ENCODE measurements at places on chromosomes 5 and 9.

DNA sequence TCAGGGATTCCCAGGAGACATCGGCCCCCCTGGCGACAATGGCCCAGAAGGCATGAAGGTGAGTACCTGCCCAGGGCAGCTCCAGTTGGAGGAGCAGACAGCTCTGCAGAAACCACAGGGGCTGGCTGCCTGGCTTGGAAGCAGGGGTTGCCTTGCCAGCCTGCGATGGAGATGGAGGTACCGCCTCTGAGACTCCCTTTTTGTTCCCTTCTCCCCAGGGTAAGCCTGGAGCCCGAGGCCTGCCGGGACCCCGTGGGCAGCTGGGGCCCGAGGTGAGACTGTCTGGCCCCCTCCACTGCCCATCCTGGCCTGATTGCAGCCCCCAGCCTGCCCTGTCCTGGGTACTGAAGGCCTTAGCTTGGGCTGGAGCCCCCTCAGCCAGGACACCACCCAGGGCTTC, 82.7 kb upstream of the ORM1 start:
- DNase-seq, result no peak

- no peak for DNase-seq
Measured at GRCh38 chr9:87592554-87593358, 95.1 kb downstream of the DAPK1 start.

GRCh38 chr9:127128341-127129072, 6.1 kb upstream of the ANGPTL2 start:
- no peak for DNase-seq

DNA sequence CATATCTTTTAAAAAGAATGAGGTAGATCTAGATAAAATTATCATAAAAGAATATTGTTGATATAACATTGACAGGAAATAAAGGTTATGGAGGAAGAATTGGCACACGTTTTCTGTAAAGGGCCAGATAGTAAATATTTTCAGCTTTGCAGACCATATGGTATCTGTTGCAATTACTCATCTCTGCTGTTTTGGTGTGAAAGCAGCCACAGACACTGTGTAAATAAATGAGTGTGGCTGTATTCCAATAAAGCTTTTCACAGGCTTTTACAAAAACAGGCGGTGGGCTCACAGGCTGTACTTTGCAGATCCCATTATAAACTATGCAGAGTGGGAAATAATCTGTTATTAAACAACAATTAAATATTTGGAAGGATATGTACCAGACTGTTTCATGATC, 87.4 kb downstream of the SGCD start:
- DNase-seq, result no peak

DNA sequence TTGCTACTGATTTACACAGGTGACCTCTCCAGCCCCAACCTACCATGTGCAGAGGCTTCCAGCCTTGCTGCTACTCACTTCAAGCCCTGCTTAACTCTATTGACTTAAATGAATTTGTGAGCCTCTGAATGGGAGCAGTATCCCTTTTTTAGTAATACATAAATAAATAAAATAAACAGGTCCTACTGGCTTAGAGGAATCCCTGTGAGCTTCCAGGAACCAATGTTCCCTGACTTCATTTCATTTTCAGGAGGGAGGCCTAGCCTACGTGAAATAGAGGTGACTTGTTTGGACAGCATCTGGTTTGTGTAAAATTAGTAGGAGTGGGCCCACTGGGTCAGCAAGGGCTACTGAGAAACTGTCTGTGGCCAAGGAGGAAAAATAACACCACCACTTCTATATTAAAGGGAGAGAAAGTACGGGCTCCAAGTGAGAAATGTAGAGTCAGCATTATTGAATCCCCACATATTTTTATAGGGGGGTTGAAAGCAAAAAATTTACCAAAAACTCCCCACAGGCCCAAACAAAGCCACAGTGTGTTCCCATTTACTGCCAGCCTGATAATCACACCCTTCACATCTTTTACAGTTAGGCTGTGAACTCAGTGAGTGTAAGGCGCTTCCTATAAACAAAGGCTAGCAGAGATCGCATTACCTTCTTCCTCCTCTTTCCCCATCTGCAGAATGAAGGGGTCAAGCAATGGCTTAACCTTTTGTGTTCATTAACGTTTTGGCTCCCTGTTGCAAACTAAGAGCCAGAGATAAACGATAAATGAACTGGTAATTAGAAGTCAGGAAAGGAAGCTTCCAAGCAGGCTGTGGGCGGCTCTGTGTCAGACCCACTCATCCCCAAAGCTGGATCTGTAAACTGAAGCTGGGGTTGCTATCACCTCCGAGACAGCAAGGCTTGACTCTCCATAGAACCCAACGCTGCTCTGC, 138.8 kb upstream of the LIFR start:
- no peak for DNase-seq

DNA sequence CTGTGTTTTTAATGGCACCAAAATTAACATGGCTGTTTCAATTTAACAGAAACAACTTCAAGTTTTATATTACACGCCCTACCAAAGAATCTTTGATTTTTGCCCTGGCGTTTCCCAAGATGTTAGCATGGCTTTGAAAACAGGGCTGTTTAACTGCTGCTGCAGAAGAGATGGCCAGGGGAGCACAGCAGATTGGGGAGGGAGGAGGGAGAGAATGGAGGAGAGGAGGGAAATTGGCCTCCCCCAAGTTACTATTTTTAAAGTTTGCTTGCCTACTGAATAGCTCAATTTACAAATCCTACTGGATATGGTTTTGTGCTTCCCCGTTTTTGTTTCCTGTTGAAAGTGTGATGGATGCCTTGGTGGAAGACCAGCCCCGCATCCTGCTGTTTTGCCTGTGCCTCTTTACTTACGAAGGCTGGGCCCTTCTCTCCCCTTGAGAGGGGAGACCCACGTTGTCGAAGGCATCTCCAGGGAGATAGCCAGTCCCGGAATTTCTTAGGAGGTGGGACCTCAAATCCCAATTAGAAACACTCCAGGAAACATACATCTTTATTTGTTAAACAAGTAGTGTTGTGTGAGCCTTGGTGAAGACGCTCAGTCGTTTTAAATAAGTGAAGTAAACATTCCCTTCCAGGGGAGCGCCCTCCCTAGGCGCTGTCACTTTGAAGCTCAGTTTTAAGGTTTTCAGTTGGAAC, 98.6 kb downstream of the AOPEP start:
- DNase-seq, result no peak

DNA sequence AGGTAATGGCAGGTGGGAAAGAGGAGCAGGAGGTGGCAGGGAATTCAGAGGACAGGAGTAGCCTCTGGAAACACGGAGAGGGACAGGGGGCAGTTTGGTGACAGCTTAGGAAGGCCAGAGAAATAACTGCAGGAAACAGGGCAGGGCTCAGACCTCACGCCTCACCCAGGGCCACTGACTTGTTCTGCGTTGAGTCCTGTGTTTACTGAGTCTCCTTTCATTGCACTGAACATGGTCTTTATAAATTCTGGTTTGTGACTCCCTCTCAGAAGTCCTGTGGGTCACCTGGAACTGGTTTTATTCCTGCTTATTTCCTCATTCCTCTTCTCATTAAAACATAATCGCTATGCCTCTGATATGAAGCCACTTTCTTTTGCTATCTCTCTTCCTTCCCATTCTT, 55.2 kb upstream of the ZNF622 start:
- no peak for DNase-seq
